Osteoblast (primary cell): ENCODE measurements at places on chromosomes 2 and 18. TPM values are rescaled to one million over a fixed set of nuclear protein-coding genes. Genes with fewer than 3 reads are reported as not detected.

- H3K27me3 ChIP-seq = peaks cover 44% of the 10 kb centered on the region
- H3K4me1 ChIP-seq = peaks cover 4% of the 10 kb centered on the region
- peak; percentile 95 for DNase-seq
- H3K36me3 ChIP-seq = no peaks in the 10 kb centered on the region
- peak overlapping the region; percentile 87 for H3K4me3 ChIP-seq
- H3K27ac ChIP-seq = peak overlapping the region; percentile 88
These were observed 6.2 kb upstream of the SATB2 start for GRCh38 chr2:199463708-199464605.

Gene UGT1A4
- total RNA-seq = not detected in 2 replicates

DNA sequence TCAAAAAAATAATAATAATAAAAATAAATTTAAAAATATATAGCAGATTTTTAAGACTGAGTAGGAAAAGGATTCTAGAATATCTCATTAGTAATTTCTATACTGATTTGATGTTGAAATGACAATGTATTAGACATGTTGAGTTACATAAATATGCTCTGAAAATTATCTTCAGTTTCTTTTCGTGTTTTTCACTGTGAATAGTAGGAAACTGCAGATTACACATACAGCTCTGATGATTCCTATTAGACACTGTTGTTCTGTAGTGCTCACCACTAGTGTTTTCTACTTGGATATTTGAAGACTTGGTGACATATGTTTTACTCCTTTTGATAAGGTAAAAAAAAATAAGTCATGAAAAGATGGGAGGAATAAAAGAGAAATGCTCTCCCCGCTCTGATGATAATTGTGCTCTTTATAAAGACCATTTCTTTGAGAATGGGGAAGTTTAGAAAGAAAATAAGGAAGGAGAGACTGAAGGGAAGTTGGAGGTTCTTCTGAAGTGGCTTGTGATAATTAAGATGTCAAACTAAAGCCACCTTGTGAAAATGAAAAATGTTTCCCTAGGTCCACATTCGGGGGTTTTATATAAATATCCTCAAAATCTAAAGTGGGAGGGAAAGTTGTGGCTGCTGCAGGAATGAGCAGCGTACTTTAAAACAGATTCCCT lies 52.9 kb downstream of the SLC9A2 start:
- H3K36me3 ChIP-seq = no peaks in the 10 kb centered on the region
- no peaks in the 10 kb centered on the region for H3K4me1 ChIP-seq
- no peaks in the 10 kb centered on the region for H3K27me3 ChIP-seq
- H3K27ac ChIP-seq = no peak overlapping the region

GRCh38 chr2:134137182-134137611 lies 116.7 kb upstream of the MGAT5 start:
- H3K4me3 ChIP-seq = peak overlapping the region; percentile 61
- DNase-seq = peak; percentile 94
- peak overlapping the region; percentile 80 for H3K27ac ChIP-seq

Gene C2orf78
- total RNA-seq = not detected in 2 replicates

DNA sequence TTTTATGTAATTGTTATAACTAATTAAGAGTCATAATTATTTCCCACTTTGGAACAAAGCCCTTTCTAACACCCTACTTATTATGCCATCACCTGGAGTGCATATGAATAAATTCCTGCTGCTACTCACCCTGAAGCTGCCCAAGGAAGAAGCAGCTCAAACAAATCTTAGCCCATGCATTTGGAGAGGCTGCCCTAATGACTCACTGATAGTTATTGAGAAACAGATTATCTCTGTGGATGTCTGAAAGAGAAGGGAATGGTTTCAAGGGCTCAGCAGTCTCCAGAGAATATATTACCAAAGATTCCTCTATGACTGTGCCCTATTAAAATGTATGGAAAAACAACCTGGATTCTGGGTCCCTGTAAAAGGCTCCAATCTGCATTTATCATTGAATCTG lies 81.0 kb downstream of the GPR39 start:
- H3K4me3 ChIP-seq = no peak overlapping the region
- no peaks in the 10 kb centered on the region for H3K27me3 ChIP-seq
- no peaks in the 10 kb centered on the region for H3K4me1 ChIP-seq
- no peak overlapping the region for H3K27ac ChIP-seq
- DNase-seq = no peak

DNA sequence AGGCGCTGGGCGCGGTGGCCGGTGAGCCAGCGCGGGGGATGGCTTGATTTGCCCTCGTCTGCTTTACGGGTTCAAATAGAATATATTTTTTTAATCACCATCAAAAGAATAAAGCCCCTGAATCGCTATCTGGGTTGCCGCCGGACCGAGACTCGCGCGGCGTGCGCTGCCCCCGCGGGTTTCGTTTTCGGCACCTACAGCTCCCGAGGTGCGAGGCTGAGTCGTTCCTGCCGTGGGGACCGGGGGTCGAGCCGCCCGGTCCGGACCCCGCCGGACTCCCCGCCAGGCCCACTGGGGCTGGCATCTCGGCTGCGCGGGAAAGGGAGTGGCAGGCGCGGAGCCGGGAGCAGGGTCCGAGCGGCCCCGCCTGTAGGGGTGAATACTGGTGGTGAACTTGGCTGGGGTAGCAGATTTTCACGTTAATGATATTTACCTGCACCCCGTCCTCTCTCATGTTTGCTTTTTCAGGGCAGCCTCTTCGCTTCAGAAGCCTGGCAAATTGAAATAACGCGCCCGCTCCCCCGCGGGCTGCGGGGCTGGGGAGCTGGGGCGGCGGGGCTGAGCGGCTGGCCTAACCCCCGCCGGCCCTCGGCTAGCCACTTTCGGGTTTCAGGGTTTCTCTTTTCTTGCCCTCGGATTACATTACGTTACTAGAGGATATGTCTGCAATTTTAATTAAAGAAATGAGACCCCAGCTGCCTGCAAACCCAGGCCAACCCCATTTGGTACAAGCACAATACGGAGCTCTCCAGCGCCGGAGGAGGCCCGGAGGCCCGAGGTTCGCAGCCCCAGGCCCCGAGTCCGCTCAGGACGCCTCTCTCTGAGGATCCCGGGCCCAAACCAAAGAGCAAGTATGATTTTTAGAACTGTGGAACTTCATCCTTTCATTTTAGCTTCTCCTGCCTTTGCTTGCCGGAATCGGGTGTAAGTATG lies 1.7 kb upstream of the CELF4 start:
- no peak overlapping the region for H3K27ac ChIP-seq
- peak overlapping the region; percentile 58 for H3K4me3 ChIP-seq
- no peaks in the 10 kb centered on the region for H3K4me1 ChIP-seq
- no peaks in the 10 kb centered on the region for H3K36me3 ChIP-seq
- no peak for DNase-seq

DNA sequence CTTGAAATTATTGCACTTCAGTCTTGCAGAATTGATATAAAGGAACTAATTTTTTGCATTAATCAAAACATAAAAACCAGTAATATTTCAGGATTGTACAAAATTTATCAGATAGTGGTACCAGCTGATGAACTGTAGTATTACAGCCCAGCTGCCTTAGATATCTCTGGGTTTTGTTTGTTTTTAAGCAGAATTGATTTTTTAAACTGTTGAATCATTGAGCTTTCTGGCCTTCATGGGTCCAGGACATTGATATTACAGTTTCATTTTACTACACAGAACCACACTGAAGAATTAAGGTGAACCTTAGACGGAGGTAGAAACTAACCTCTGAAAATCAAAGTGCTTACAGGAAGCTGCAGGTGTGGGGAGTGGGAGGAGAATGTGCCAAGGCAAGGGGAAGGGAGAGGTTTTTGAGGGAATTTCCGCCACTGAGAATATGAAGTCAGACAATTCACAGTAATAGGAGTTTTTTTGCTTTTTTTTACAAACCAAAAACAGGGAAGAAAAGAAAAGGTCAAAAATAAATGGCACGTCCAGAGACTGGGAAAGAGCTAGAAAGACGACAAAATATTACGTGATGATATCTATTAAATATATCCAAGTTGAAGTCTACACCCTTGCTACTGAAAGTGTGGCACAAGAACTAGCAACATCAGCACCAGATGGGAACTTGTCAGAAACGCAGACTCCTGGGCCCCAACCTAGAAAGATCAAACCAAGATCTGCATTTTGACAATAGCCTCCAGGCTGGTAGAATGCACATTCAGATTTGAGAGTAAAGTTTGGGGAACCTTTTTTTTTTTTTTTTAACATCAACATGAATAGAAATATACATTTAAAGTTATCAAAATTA lies 40.8 kb upstream of the SPAG16 start:
- H3K36me3 ChIP-seq = no peaks in the 10 kb centered on the region
- no peaks in the 10 kb centered on the region for H3K27me3 ChIP-seq
- H3K4me1 ChIP-seq = peaks cover 13% of the 10 kb centered on the region
- no peak for DNase-seq

GRCh38 chr2:127541809-127542208 lies 6.3 kb downstream of the MYO7B start:
- no peak overlapping the region for H3K27ac ChIP-seq
- peaks cover 25% of the 10 kb centered on the region for H3K27me3 ChIP-seq
- no peaks in the 10 kb centered on the region for H3K36me3 ChIP-seq
- H3K4me1 ChIP-seq = no peaks in the 10 kb centered on the region
- no peak overlapping the region for H3K4me3 ChIP-seq

- H3K36me3 ChIP-seq = peaks cover 22% of the 10 kb centered on the region
- no peak overlapping the region for H3K4me3 ChIP-seq
- no peaks in the 10 kb centered on the region for H3K27me3 ChIP-seq
- peak overlapping the region; percentile 87 for H3K27ac ChIP-seq
These were observed 150.1 kb downstream of the ANTXR1 start for GRCh38 chr2:69163109-69163508.

Gene ACVR1
- total RNA-seq = 52.5 and 53.9 TPM in 2 replicates

GRCh38 chr2:229980431-229981184 lies 58.3 kb downstream of the FBXO36 start:
- H3K4me3 ChIP-seq = peak overlapping the region; percentile 48
- H3K36me3 ChIP-seq = no peaks in the 10 kb centered on the region
- H3K27ac ChIP-seq = peak overlapping the region; percentile 33
- peaks cover 10% of the 10 kb centered on the region for H3K4me1 ChIP-seq
